ENCODE measurements at places on chromosomes 13 and 19. TPM values are rescaled to one million over a fixed set of nuclear protein-coding genes. Genes with fewer than 3 reads are reported as not detected.

GRCh38 chr13:40518481-40518882 lies 148.0 kb downstream of the FOXO1 start:
- DNase-seq, result no peak

- DNase-seq, result no peak
Measured at GRCh38 chr19:35027851-35028599, 2.2 kb upstream of the SCN1B start.

DNA sequence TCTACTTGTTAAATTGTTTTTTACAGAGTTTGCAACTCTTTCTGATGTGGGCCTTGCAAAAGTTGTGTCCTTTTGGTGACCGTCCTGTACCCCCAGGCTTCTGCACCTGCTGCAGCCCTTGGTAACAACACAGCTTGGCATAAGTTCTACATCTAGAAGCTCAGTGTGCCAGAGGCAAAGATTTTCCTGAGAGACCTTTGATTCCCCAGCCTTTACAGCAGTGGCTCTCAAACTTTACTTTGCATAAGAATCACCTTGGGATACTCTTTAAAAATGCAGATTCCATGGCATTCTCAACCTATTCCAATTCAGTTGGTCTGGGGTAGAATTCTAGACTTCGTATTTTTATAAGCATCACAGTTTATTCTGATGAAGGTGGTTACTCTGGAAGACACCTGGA lies 260.9 kb downstream of the DCT start:
- DNase-seq, result no peak

GRCh38 chr13:110232756-110233155 lies 74.2 kb downstream of the COL4A1 start:
- no peak for DNase-seq

DNA sequence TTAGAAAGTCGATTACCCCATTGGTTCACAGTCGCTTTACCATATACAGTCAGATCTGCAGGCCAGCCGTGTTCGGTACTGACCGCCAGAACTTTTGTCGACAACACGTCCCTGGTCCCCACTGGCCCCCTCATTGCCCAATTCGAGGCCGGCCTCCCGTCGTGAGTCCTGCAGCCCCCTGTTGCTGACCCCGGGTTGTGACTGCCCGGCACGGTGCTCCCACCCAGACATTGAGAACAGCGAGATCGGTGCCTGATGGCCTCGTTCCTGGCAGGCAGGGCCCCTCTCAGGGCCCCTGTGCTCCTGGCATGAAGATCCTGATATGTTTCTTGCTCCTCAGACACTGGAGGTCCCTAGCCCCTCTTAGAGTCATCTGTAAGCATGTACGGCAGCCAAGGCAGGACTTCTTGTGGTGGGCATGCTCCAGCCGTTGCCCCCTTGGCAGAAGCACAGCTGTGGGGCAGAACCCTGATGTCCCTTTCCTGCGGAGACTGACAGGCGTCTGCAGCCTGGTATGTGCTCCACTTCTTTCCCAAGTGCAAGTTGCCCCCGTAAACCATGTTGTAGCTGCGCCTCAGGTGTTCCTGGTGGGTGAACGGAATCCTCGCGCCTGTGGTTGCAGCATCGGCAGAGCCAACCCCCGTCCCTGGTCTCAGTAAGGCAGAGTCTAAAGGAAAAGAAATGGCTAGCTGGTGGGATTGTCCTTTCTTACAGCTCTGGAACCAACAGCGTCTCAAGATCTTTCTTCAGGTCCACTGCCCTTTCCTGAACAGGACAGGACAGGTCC lies 123.2 kb upstream of the SPACA7 start:
- no peak for DNase-seq

DNA sequence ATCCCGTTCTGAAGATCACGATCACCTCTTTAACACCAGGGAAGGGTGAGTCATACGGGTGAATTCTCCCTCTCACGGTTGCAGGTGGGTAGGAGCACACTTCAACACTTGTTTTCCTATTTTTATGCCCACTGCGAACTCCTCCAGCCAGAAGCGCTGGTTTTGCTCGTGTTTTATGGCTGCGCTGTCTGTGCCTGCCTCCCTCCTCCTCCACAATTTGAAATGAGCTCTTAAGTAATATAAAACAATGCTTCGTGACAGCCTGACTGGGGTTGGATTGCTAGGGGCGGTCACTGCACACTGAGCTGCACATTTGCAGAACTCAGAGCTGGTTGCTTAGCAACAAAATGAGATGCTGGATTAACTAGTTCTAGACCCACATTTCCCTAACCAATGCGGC lies 12.9 kb downstream of the CCDC70 start:
- DNase-seq, result no peak

Gene ZNF561
- total RNA-seq, result 23.9 TPM

Gene RDH8
- total RNA-seq, result not detected

Gene HIF3A
- total RNA-seq, result 222 TPM

Gene NCAN
- not detected for total RNA-seq

Gene ECSIT
- 45.2 TPM for total RNA-seq
